ENCODE measurements at places on chromosomes 7 and 10.

DNA sequence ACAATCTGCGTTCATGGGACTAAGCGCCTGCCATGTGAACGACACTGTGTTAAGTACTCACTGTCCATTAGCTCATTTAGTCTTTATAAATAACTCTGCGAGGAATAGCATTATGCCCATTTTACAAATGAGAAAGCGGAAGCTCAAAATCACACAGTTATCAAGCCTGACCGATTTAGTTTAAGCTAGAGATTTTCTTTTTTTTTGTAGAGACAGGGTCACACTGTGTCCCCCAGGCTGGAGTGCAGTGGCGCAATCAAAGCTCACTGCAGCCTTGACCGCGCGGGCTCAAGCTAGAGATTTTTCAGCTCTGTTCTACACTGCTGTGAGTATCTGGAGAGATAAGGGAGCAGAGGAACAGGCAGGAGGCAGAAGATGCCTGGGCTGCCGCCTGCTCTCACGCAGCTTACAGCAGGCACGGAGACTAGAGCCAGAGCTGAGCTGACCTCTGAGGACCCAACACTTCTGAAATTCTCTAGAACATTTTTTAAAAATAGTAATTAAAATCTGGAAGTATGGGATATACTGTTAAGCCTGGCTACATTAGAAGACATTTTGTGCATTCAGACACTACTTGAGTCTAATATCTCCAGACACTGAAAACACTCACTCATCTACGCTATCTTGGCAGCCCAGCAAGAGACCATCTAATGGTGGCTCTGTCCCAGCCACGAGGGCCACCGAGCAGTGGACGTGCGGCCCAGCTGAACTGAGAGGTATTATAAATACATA lies 38.7 kb downstream of the GNA12 start:
- DNase-seq, result no peak

DNA sequence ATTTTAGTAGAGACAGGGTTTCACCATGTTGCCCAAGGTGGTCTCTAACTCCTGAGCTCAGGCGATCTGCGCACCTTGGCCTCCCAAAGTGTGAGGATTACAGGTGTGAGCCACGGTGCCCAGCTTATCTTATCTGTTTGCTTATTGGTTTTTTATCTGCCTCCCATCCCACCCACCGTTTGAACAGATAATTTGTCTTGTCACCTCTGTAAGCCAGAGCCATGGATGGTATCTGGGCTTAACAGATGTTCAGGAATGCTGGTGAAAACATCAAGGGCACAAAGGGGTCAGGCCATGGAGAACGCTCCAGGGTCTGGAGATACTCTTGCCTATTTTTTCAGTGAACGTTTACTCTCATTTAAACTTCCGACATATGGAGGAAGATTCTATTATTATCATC lies 12.0 kb upstream of the NDST2 start:
- no peak for DNase-seq

DNA sequence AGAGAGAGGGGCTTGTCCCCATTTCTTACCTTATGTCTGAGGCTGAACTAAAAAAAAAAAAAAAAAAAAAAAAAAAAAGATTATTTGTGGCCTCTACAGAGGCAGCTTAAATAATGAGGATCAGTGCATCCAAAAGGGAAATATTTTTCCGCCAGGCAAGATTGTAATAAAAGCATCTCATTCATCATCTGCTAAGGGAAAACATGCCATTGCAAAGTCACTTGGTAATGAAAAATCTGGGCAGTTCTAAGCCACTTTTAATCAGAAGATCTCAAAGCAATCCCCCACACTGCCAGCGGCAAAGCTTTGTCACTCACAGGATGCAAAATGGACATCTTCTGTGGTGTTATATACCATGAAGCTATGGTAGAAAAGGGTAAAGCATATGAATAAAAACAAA lies 3.8 kb downstream of the FAM107B start:
- DNase-seq, result no peak

DNA sequence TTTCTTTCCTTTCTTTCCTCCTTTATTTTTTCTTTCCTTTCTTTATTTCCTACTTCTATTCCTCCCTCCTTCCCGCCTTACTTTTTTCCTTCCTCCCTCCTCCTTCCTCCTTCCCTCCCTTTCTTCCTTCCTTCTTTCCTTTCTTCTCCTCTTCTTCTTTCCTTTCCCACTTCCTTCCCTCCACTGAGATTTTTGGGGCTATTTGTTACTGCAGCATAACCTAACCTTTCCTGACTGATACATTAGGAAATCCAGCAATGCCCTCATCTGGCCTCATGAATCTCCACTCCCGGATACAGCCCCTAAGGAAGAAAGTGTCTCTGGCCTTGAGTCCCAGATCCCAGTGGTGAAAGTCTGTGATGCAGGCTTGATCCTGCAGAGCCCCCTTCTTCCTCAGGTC lies 38.6 kb upstream of the BAIAP2L1 start:
- no peak for DNase-seq

- no peak for DNase-seq
These were observed 109.6 kb upstream of the SP4 start for GRCh38 chr7:21317966-21318915.

DNA sequence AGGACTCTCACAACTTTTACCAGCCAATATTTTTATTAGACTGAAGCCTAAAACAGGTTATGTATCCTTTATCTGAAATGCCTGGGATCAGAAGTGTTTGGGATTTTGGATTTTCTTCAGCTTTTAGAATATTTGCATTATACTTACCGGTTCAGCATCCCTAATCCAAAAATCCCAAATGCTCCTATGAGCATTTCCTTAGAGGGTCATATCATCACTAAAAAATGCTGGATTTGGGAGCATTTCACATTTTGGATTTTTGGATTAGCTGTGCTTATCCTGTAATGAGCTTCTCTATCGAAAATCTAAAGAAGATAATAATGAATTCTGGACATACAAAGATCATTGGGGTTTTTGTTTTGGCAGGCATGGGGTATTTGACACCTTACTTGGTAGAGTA lies 53.0 kb downstream of the RALA start:
- no peak for DNase-seq

- DNase-seq, result no peak
These were observed 350.9 kb upstream of the NPVF start for GRCh38 chr7:25578991-25579777.

All from fibroblast of skin of back (primary cell).